ENCODE measurements at places on chromosomes 6 and 20.

DNA sequence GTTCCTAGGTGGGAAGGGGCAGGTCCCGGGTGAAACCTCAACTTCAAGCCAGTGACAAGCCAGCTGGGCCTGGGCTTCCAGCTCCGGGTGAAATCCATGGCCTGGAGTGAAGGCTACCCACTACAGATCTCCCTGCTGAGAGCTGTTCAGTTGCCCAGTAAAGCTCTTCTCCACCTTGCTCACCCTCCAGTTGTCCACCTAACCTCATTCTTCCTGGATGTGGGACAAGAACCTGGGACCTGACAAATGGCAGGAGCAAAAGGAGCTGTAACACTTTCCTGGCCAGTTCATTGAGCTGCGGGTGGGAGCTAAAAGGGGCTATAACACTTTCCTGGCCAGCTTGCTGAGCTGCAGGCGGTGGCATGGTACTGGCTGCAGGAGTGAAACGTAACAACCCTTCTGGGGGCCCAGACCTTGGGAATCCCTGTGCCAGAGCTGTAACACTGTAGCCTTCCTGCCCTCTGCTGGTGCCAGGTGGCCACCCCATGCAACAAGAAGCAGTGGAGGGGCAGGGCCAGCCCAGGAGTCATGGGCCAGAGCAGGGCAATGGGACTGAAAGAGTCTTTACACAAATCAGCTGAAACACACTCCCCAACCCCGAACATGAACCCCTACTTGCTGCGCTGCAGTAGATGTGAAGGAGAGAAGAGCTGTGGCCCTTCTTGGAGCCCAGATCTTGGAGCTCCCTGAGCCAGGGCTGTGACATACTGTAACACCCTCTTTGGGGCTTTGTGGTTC lies 3.6 kb upstream of the HINT3 start:
- DNase-seq: peak; percentile 40

DNA sequence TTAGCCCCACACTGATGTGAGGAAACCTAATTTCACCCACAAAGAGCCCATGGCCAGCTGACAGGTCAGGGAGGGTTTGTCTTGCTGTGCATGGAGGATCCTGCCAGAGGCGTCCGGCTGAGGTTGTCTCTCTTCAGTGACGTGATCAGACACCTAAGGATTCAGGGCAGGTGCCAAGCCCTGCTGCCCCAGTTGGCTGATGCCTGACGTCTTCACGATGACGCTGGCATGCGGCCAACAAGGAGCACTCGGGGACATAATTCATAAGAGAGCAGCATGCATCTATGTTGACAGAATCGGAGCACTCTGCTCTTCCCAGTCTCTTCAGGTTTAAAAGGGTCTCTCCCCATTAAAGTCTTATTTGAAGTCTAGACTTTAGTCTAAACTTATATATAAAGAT lies 47.8 kb downstream of the PSMB1 start:
- DNase-seq: peak; percentile 64

DNA sequence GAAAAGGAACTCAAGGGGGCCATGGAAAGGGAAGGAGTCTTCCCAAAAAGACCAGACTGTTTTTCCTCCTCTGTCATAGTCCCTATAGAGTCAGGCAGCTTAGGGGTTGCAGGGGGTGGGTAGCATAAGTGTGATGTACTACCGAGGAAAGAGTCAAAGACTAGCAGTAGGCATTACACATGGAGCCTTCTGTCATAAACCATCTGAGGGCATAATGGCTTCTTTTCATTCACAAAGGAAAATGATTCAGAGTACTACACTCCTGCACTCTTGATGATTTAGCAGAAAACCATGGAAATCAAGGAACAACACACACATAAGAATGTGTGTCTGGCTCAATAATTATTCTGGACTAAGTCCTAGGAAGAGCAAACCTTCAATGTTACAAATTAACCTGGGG lies 14.9 kb downstream of the PLN start:
- no peak for DNase-seq

GRCh38 chr20:35030136-35030535 lies 62.5 kb downstream of the TRPC4AP start:
- DNase-seq: no peak

- DNase-seq: no peak
Observed at GRCh38 chr6:161265554-161265953, 8.3 kb downstream of the AGPAT4 start.

GRCh38 chr6:149934249-149935156 lies 7.3 kb upstream of the ULBP2 start:
- DNase-seq: peak; percentile 85

DNA sequence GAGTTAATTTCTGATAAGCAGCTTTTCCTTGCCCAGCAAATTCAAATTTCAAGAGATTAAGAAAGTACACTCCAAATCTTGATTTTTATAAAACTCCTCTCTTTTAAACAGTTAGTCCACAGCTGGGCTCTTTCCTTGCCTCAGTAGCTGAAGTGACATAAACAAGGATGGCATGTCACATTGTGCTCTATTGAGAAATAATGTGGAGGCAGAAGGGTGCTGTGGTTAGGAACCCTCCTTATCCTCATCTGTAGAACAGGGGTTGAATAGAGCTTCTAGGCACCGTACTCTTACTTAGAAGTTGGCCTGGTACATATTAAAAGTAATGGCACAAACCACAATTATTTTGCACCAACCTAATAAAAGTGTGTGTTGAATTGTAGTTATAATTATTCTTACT lies 70.3 kb downstream of the RSPO3 start:
- DNase-seq: no peak

DNA sequence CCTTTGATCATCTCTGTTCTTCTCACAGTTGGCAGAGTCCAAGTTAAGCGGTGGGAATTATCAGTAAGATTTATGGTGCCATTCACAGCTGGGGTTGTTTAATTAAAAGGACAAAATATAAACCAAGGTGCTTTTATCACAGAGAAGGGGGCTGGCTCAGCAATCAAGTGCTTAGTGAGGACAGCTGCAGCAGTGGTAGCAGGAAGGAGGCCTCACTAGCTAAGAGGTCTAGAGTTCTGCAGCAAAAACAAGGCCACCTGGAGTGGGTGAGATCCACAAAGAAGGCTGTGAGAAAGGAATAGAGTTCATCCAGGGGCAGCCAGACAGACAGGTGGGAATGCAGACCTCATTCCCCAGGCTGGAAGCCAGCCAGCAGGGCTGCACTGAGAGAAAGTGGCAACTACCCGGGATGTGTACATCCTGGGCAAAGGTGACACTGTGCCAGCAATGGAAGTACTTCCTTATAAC lies 37.1 kb downstream of the PIGU start:
- peak; percentile 99 for DNase-seq
